GM12864 (cell line): ENCODE measurements at places on chromosomes 4 and X.

GRCh38 chrX:139739138-139739537 lies 31.2 kb upstream of the MCF2 start:
- no peak for DNase-seq

GRCh38 chr4:52606726-52607125 lies 52.4 kb downstream of the USP46 start:
- DNase-seq = no peak

DNA sequence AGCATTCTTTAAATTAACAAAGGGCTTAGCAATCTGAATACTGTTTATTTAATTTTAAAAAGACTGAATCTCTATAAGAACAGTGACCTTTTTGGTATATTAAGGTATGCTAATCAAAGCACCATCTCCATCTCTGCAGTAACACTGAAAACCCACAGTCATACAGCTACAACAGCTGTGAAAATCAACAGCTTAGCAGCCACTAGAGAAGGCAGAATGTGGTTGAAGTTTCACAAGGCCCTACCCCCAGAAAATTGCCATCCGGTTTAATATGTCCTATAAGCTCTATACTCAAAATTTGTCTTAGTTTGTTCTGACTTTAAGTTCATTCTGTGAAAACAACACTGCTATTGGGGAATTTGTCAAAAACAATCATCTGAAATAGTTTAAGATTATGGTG lies 128.7 kb downstream of the OPHN1 start:
- no peak for DNase-seq

GRCh38 chr4:146637621-146638332 lies 916 bp upstream of the POU4F2 start:
- no peak for DNase-seq

GRCh38 chr4:10087152-10087791 lies 29.3 kb downstream of the WDR1 start:
- DNase-seq = no peak

GRCh38 chr4:99054428-99054994 lies 34.1 kb downstream of the ADH5 start:
- no peak for DNase-seq

DNA sequence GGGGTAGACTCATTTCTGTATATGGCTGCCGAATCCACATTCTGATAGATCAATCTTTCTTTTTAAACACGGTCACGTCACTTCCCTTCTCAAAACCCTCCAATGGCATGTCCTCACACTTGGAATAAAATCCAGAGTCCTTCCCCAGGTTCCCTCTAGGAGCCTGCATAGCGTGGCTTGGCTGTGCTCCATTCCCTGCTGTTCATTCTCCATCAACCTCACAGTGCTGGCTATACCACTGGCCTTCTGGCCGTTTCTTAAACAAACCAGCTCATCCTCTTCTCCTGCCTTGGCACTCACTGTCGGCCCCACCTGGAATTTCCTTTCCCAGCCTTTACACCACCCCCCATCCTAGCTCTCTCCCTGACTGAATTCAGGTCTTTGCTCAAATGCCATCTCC lies 77.1 kb downstream of the RBM47 start:
- no peak for DNase-seq

GRCh38 chrX:47482512-47483305 lies at the start of gene ZNF41:
TSS of gene ZNF41 (minus strand) at chrX:47483222. CDS start at chrX:47467481, 15,741 bp downstream.
- peak; percentile 72 for DNase-seq

DNA sequence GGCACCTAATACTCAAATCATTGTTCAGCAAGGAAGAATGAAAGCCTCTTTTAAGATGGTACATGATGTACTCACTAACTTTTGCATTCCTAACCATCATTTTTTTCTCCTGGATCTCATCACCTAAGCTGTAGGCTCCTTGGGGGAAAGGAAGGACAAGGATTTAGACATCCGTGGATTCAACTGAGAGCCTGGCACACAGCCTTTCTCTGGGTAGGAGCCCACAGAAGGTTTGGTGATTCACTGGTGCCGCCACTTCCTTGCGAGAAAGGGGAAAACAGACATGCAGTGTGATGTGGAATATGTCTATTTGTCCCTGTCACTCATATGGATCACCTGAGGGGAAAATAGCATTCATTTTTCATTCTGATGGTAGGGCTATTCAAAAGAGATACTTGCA lies 147.3 kb downstream of the PCDH7 start:
- no peak for DNase-seq

DNA sequence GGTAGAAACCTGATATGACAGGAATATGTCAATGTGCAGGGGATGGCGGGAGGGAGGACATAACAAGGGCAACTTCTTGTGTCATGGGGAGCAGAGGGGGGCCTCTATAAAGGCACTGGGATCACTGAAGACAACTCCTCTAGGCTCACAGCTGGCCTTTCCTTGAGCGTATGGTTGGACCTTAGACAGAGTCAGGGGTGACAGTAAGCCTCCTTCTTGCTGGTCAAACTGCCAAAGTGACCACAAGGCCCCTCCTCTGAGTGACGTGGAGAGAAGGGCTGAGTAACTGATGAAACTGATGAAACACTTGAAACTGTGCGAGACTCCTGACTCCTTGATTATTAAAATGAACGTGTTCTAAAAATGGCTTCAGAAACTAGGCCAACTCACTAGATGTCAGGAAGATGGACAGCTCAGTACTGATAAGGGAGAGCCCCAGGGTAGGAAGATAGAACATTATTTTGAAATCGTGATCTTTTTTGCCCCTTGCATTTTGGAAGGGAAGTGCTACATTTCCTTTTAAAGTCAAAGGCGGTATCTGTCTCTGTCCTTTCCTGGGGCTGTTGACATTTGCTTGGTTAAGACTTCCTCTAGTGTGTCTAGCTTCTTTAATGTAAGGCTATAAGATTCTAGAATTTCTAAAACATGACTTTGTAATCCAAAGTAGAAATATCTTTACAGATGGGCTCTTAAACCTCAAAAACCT lies 1.6 kb downstream of the RAB33A start:
- no peak for DNase-seq

- DNase-seq = no peak
Measured at GRCh38 chrX:140389331-140389730, 115.5 kb downstream of the SOX3 start.

- DNase-seq = no peak
Measured at GRCh38 chrX:125757794-125758564, 408.1 kb downstream of the DCAF12L2 start.

- no peak for DNase-seq
Measured at GRCh38 chrX:103361798-103362197, 5.5 kb downstream of the TCEAL9 start.
